GM12865 (cell line): ENCODE measurements at places on chromosomes 16 and 17.

- peak; percentile 20 for DNase-seq
These were observed 45.8 kb upstream of the ETV4 start for GRCh38 chr17:43591779-43592562.

GRCh38 chr17:31467502-31468256 lies 76.2 kb downstream of the RAB11FIP4 start:
- DNase-seq = no peak

- no peak for DNase-seq
These were observed 2.2 kb upstream of the YWHAE start for GRCh38 chr17:1402262-1402586.

DNA sequence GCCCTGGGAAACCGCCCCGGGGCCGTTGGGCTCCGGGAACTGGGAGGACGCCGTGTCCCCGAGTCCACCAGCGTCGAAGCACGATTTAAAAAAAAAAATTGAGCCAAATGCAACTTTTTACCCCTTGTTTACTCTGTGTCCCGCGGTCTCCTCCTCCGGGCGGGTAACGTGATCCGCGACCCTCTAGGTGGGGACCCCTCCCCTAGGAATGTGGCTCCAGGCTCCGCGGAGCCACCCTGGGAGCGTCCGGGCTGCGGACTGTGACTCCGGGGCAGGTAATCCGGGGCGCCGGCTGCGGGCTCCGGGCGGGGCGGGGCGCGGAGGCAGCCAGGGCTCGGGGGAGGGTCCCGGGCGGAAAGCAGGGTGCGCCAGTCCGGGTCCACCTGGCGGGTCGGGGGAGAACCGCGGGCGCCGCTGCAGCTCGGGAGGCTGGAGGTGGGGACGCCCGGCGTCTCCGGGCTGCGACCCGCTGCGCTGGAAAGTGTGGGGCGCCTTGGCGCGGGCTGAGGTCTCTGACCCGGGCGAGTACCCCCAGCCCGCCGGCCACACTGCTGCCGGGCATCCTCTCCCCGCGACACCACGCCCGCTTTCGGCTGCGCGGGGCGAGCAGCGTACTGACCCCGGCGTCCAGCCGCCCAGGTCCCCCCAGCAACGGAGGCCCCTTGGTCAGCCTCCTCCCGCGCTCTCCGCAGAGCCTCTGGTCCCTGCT lies 852 bp upstream of the HELZ start:
- DNase-seq = peak; percentile 26

GRCh38 chr17:68835071-68835470 lies 120.1 kb downstream of the ABCA8 start:
- DNase-seq = no peak

DNA sequence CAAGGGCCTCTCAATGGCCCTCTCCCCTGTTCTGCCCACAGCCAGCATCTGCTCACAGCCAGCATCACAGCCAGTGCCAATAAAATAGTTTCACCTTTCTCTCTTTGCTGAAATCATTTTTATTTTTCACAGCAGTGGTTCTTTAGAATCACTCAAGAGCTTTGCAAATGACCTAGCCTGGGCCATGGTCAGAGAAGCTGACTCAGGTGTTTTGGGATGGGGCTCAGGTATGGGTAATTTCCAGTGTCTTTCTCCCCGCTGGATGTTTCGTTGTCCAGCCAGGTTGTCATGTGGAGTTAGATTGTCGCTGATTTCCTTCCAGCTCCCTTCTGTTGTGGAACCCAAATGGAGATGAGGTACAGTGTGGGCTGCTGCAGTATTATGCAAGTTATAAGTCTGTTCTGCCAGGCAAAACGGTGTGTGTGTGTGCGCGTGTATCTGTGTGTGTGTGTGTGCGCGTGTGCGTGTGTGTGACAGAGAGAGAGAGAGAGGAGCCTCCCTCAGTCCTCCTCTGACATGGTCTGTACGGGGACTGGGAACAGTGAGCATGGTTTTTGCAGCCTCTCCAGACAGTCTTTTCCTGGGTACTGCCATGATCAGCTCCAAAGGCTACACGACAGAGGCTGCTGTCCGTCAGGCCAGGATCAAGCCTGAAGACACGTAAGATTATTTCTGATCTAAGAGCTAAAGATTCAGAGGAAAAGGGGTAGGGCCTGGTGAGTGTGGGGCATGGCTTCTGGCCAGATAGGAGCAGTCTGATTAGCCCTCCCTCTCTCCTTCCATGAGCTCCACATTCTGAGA lies 1.4 kb upstream of the PMP22 start:
- no peak for DNase-seq

GRCh38 chr17:57892146-57892819 lies 42.4 kb upstream of the MRPS23 start:
- peak; percentile 82 for DNase-seq

- DNase-seq = no peak
These were observed 17.3 kb downstream of the PHLPP2 start for GRCh38 chr16:71707199-71707598.

DNA sequence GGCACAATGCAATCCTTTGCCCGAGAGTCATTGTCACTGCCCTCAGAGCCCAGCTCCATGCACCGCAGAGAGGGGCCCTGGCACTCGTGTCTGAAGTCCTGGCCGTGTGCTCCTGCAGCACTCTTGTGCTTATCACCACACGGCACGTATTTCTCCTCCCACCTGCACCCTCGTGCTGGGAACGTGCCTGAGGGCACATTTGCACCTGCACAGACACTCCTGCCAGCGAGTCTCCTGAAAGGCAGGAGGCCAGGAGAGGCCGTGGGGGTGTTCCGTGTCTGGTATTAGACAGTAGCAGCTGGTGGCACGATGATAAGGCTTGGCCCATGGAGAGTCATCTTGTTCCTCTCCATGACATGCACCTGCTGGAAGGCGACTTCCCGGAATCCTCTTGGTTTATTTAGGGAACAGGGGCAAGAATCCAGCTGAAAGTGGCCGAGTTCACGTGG lies 3.4 kb upstream of the ACSF3 start:
- DNase-seq = no peak

- DNase-seq = no peak
These were observed 119.6 kb upstream of the CHMP6 start for GRCh38 chr17:80872001-80872500.

DNA sequence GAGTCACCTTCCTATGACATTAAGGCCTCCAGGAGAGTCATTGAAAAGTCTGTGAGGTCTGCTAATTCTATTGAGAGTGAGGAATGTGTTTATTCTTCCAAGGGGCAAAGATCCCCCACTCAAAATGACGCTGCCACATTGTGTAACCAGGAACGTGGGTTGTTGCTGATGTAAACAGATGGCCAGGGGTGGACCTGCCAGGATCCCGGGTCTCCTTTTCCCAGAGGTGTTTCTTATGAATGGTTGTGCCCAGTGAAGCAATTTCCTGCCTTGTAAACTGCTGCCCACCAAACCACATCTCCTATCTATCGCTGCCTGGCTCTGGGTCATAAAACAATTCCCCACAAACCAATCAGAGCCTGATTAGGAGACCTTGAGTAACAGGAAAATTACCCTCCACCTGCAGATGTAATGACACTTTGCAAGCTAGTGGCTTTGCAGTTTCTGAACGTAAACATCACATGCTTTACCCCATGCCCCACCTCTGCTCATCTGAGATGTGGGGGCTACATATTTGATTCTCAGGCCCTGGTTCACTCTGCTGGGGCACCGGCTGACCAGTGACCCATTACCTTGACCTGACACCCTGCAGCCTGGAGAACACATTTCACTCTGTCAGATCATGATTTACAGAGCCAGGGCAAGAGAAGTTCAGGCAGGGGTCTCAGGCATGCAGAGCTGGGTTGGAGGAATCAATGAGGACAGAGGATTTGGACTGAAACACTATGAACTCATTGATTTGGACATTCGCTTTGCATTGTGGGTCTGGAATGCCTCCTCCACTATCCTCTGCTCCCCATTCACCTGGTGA lies 33.1 kb upstream of the DDX52 start:
- no peak for DNase-seq

- no peak for DNase-seq
These were observed 993 bp downstream of the GH1 start for GRCh38 chr17:63917646-63918045.

DNA sequence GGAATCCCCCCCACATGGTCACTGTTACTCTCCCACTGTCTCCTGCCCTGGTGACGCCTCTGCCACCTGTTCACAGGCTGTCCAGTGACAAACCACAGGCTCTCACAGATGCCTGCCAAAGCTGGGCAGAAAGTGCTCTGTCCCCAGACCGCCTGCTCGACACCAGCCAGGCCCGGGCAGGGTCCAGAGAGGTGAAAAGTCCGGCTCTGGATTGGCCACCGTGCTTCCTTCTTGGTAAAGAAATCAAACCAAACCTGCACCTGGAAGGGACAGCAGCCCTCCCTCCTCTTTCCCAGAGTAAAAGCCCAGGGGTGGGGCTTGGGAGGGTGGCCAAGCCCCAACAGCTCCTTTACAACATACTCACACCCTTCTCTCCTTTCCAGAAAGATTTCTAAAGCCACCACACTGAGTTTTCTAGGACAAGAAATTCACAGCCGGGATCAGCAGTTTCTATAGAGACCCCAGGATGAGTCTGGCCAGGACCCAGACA lies 6.2 kb downstream of the PCGF2 start:
- DNase-seq = no peak

- no peak for DNase-seq
These were observed 397.0 kb upstream of the CCL2 start for GRCh38 chr17:33858121-33858520.

GRCh38 chr16:49851468-49851787 lies 4.5 kb downstream of the ZNF423 start:
- DNase-seq = no peak

- DNase-seq = no peak
These were observed 10.7 kb downstream of the MAP3K14 start for GRCh38 chr17:45306094-45306493.

DNA sequence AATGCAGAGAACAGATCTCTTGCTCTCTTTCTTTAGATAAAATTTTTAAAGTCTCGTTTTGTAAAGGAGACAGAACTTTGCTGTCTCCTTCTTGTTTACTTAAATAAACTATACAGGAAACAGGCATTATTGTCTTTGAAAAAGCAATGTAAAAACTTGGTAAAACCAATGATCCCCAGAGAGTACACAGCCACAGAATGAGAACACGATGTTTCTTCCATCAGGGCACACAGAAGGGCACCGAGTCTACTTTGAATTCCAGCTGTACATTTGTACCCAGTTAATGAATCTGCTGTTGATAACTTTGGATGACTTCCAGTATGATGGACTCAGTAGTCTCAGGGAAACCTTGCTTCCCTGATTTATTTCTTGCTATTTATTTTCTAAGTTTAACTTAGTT lies 8.1 kb upstream of the TMEM100 start:
- DNase-seq = no peak

- DNase-seq = no peak
These were observed 13.8 kb downstream of the THRA start for GRCh38 chr17:40076591-40076990.

GRCh38 chr17:37830151-37830993 lies 85.5 kb upstream of the HNF1B start:
- peak; percentile 82 for DNase-seq

GRCh38 chr16:28974007-28974436 lies 556 bp upstream of the SPNS1 start:
- DNase-seq = peak; percentile 39

- DNase-seq = no peak
These were observed 93.0 kb downstream of the RAP1GAP2 start for GRCh38 chr17:2889256-2889655.

DNA sequence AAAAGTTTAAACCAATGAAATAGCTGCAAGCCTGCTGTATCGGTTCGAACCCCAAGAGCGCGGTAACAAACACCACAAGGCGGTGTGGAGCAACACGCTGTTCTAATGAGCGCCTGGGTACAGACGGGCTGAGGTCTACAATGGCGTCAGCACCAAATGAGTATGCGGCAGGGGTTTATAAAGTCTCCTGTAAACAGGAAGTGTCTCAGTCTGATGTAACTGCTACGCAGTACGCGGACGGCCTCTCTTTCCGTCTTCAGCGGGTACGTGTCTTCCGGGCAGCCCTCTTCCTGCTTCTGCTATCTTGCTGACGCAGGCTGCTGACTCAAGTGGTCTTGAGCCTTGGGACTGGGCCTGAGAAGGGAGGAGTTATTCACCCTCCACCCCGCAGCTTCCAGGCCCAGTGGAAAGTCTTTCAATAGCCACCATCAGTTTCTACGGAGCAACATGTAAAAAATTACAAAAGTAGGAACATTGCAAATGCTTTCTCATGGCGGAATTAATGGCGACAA lies 40.5 kb upstream of the KCNJ2 start:
- DNase-seq = no peak

- peak; percentile 78 for DNase-seq
These were observed 5.1 kb upstream of the GGT6 start for GRCh38 chr17:4565209-4566141.

GRCh38 chr17:76812968-76813367 lies 55.2 kb upstream of the MGAT5B start:
- no peak for DNase-seq

DNA sequence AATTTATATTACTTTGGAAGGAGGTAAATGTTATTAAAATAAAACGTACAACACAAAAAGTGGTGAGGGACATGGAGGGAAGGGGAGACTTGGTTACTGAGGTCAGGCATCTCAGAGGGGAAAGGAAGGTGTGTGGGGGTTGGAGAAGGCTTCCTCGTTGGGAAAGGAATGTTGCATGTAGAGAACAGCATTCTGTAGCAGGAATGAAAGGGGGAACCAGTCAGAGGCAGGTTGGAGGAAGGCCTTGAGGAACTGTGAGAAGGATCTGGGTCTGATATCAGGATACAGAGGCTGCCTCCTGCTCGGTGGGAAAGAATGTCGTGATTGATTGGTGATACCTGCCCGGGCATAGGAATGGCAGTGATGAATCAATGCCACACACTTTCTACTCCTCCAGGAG lies 103.3 kb upstream of the ZFHX3 start:
- DNase-seq = no peak

DNA sequence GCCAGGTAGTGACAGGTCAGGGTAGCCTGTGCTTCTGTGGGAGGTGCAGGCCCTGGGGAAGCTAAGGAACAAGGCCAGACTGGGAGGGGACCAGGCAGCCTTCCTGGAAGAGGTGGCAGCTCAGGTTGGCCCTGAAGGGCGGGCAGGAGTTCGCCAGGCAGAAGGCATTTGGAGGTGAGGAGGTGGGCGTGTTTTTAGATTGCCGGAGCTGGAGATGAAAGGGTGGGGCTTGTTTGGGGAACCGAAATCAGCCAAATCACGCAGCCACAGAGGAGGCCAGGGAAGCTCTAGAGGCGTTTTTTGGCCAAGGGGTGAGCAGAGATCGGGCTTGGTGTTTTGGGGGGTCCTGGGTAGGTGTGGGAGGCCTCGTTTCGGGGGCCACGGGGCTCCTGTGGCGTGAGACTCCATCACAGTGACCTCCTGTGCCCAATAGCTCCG lies 7.6 kb downstream of the ADCY7 start:
- DNase-seq = peak; percentile 91

- DNase-seq = no peak
These were observed 37.3 kb downstream of the BCO1 start for GRCh38 chr16:81275795-81276194.

GRCh38 chr17:76519048-76519966 lies 18.1 kb upstream of the RHBDF2 start:
- DNase-seq = no peak
